ENCODE measurements at places on chromosomes 3 and 15.

GRCh38 chr15:70128414-70129140 is 30.9 kb upstream of the TLE3 start:
- DNase-seq: no peak

- DNase-seq: peak; percentile 78
These were observed 30.7 kb downstream of the SEMA7A start for GRCh38 chr15:74402873-74403587.

- no peak for DNase-seq
These were observed 380.3 kb upstream of the ATP10A start for GRCh38 chr15:26243382-26243781.

DNA sequence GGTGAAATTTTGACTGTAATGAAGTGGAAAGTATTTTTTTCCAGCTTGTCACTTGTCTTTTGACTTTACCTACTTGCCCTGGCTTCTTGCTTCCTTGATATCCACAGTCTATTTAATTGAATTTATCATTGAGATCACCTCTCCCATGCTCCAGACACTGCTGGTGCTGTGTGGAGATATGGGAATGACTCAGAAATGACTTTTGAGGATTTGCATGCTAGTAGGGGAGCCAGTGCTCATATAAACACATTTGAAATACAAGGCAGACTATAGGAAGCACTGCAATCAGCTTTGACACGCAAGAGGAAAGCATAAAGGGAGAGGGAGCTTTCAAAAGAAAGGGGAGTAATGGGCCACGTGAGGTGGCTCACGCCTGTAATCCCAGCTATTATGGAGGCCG is 7.3 kb upstream of the TRPM1 start:
- no peak for DNase-seq

DNA sequence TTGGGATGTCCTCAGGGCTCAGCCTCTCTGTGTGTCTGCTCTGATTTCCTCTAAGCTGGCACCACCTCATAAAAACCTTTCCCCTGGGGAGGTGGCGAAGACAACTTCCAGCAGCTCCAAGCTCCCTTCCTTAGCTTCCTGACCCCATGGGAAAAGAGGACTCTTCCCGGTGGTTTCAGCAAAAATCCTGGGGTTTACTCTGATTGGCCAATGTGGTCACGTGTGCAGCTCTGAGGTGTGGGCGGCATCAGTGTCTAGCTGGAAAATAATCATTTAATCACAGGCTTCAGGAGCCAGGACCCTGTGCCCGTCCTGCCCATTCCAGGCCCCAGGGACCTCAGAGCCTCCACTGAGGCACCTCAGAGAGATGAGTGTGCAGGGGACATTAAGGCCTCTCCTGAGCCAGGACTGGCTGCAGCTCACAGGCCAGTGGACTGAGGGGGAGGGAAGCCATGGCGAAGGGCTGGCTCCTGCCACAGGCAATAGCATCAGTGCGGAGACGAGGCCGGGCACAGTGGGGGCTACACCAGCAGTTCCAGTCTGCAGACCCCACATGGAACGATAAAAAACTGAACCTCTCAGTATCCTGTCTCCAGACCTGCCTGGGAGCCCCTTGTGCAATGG is 104.1 kb downstream of the TPRA1 start:
- no peak for DNase-seq

- DNase-seq: no peak
These were observed 874 bp downstream of the INO80 start for GRCh38 chr15:41115161-41115651.

DNA sequence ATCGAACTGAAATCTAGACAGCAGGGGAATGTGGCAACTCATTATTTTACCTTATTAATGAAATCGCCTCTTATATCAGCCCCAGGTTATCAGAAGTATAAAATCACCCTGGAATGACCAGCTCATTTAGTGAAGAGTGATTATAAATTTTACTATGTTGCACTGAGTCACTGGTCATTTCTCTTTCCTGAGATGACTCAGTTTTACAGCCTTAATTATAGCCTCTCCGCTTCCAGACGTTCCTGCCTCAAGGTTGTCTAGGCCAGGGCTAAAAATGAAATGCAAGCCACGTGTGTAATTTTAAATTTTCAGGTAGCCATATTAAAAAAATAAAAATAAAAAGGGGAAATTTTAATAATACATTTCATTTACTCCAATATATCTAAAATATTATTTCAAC is 33.3 kb downstream of the DET1 start:
- no peak for DNase-seq

DNA sequence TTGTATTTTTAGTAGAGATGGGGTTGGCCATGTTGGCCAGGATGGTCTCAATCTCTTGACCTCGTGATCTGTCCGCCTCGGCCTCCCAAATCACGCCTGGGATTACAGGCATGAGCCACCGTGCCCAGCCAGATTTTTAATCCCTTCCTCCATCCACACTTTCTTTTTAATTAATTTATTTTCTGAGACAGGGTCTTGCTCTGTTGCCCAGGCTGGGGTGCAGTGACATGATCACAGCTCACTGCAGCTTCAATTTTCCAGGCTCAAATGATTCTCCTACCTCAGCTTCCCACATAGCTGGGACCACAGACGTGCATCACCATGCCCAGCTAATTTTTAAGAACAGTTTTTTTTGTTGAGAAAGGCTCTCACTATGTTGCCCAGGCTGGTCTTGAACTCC is 43.6 kb downstream of the RAF1 start:
- no peak for DNase-seq

DNA sequence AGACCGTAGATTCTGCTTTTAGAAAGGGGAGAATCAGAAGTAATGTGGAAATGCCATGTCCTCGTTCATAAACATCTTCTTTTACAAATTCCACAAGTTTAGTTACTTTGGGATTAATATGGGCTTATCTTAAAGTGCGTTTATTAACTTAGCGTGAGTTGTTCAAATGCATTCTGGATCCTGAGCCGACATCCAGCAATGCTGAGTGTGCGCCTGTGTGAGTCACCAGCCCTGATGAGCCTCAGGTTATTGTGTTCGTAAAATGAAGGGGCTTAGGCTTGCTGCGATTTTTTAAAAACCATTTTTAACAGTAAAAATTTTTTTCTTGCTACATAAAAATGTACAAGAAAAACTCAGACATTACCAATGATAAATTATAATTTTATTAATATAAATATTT is 57.9 kb downstream of the TFRC start:
- no peak for DNase-seq

- no peak for DNase-seq
These were observed 123.9 kb upstream of the AGBL1 start for GRCh38 chr15:85955501-85956391.

DNA sequence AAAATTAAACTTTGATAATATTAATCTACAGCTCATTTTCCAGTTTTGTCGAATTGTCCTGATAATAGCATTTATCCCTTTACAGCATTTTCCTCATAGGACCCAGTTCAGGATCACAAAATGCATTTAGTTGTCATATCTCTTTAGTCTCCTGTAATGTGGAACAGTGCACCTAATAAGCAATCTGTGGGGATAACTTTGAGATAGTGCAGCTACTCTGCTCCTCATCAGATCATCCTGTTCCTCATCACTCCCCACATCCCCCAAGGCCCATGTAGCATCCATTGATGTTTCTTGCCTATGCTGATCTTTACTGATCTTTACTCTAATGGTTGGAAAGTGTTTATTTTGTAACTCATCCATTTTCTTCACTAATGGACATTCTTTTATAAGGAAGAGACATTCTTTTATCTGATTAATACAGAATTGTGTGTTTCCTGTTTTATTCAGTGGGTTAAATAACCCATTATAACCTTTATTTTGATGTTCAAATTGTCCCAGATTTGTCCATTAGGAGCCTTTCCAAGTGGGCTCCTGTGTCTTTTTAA is 7.5 kb downstream of the RNF111 start:
- no peak for DNase-seq

DNA sequence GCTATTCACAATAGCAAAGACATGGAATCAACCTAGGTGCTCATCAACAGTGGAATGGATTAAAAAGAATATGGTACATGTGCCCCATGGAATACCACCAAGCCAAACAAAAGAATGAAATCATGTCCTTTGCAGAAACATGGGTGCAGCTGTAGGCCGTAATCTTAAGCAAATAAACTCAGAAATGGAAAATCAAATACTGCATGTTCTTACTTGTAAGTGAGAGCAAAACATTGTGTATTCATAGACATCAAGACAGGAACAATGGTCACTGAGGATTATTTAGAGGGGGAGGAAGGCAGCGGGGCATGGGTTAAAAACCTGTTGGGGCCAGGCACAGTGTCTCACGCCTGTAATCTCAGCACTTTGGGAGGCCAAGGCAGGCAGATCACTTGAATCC is 304.7 kb upstream of the ROBO2 start:
- DNase-seq: no peak

DNA sequence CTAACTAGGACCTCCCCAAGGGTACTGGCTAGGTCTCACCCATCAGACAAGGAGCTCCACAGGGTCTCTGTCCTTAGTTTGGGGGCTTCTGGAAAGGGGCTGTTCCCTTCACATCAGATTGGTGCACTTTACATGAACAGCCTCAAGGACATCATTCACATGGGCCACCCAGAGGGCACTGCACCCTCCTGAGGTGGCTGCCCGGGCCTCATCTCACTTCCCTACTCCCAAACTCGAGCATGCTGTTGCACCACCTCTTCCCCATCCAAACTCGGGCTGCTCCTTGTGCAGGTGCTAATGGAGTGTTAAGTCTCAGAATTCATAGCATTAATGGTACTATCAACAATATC is 48.1 kb downstream of the RAB11A start:
- DNase-seq: no peak

- DNase-seq: no peak
These were observed at the start of gene KIF7 for GRCh38 chr15:89654847-89655805. Gene KIF7 (minus strand): TSS chr15:89655467. CDS start chr15:89652930, 2,537 bp downstream.

DNA sequence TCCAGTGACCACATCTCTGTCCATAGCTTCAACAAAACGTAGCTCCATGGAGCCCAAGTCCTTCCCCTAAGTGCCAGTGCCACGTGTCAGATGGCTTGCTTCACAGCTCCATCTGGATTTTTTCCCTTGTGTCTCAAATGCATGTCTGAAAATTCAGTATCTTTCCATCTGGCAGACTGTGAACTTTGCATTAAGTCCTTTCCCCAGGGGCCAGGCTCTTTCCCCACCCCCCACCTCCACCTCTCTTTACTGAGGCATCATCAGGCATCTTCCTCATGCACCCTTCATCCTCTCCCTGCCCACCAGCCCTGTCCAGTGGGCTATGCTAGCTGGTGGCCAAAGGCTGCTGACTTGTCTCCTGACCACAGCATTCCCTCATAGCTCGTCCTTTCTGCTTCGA is 53.7 kb downstream of the PDIA5 start:
- no peak for DNase-seq

GRCh38 chr15:68363353-68363752 is 68.6 kb downstream of the ITGA11 start:
- DNase-seq: no peak

DNA sequence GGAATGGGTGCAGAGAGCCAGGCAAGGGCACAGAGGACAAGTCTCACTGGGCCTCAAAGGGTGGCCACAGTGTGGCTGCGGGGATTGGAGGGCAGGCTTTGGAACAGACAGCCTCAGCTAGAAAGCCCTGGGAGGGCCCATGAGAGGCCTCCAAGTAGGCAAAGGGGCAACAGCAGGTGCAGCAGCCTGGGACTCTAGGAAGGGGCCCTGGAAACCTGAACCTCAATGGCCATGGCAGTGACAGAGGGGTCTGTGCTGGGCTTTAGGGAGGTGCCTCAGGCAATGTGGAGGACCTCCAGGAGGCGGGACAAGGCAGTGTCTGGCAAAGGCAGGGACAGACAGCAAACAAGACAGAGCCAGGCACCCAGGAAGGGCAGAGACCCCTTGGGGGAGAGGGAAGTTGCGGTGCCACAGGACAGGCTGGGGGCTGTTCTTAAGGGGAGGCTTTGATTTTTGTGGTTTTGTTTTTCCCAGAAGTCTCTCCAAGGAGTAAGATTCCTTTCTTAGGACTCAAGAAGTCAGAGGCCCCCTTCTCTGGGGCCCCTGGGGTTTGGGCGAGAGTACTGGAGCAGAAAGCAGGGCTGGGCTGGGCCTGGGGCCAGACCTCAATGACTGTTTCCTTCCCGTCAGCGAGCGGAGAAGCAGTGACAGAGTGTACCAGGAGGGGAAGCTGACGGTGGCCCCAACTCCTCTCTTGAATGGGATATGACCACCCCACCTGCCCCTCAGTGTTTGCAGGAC is 9.7 kb downstream of the STOML1 start:
- no peak for DNase-seq

GRCh38 chr3:53774414-53774813 is 71.8 kb downstream of the CHDH start:
- DNase-seq: no peak

- no peak for DNase-seq
These were observed 30.4 kb downstream of the TRIM71 start for GRCh38 chr3:32848215-32848614.

GRCh38 chr3:44968447-44968858 is 7.5 kb downstream of the ZDHHC3 start:
- no peak for DNase-seq

GRCh38 chr3:48299746-48300712 is 33.4 kb downstream of the SPINK8 start:
- peak; percentile 20 for DNase-seq

DNA sequence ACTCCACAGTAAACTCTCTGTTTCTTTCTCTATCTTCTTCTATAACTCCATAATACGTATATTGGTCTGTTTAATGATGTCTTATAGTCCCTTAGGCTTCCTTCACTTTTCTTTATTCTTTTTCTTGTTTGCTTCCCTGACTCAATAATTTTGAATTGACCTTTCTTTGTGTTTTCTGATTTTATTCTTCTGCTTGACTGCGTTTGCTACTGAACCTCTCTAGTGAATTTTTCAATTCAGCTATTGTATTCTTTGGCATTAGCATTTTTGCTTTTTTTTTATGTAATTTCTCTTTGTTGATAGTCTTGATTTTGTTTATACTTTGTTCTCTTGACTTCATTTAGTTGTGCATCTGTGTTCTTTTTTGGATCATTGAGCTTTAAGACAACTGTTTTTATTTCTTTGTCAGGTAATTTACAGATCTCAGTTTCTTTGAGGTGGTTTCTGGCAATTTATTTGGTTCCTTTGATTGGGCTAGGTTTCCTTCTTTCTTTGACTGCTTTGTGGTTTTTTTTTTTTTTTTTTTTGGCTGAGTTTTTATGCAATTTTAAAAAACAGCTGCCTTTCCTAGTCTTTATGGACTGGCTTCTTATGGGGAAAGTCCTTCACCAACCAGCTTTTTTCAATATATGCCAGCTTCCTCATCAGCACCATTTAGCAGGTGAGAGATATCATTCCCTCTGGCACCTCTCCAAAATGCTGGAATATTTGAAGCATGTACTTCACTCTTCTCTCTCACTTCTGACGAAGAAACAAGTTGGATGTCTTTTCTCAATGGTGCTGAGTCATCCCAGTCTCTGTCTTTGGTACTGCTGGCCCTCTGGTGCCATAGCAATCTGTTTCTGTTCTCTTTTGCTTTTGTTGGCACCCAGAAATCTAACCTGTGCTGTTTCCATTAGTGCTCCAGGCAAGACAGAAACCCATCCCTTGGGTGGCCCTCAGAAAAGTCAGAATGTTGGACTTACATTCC is 17.6 kb downstream of the RSRC1 start:
- DNase-seq: no peak

DNA sequence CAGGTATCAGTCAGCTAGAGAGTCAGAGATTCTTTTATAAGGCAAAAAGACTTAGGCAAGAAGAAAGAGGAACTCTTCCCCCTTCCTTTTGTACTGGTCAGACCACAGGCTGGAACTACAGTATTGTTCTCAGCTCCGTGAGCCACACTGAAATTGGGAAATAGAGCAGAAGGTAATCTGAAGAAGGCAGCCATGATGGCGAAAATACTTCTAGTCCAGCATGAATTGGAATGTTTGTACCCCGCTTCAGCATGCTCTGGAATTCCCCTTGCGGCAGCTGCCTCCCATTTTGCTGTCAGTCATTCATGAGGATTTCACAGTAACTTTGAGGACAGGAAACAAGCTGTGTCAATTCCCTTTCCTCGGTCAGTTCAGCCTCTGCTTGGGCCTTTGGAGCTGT is 96.2 kb downstream of the CORO2B start:
- no peak for DNase-seq

Data from activated CD8-positive, alpha-beta memory T cell treated with anti-CD3 and anti-CD28 coated beads, Interleukin-2, amount 50 U/mL, for 4 hours (primary cell).